Colonic mucosa (tissue), 4 donors: ENCODE measurements at places on chromosomes 3 and 15.

GRCh38 chr15:35713733-35714132 is 167.8 kb upstream of the DPH6 start:
- no peak for DNase-seq

- no peak for DNase-seq
These were observed 7.3 kb upstream of the HEG1 start for GRCh38 chr3:125062904-125063618.

DNA sequence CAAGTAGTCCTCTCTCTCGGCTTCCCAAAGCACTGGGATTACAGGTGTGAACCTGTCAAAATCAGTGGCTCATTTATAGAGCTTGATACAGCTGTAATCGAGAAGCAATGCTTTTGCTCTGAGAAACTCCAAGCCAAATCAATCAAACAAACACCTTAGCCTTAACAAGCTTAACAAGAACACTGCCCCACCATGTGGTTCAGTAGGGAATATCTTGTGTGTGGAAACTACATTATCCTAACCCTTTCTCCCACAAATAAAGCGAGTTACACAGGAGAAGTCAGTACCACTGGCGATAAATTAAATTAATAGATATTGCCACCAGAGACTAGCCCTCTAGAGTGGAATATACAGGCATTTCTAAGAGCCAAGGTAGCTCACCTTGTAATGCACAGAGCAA is 13.9 kb downstream of the CDAN1 start:
- no peak for DNase-seq

GRCh38 chr3:152556731-152557254 is 278.1 kb upstream of the P2RY1 start:
- DNase-seq, result no peak

DNA sequence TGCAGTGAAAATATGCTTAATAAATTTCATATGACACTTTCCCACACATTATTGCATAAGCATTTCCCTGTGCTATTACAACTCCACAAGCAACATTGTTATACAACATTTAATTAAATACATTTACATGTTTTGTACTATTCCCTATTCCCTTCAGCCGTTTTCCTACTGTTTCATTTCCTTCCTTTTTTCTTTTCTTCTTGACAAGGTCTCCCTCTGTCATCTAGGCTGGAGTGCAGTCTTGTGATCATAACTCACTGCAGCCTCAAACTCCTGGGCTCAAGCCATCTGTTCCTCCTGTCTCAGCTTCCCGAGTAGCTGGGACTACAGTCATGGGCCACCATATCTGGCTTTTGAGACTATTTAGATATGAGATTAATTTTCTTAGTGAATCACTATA is 254.7 kb downstream of the NFKBIZ start:
- no peak for DNase-seq

- no peak for DNase-seq
These were observed 108.7 kb upstream of the ALDH1A3 start for GRCh38 chr15:100770661-100771584.

DNA sequence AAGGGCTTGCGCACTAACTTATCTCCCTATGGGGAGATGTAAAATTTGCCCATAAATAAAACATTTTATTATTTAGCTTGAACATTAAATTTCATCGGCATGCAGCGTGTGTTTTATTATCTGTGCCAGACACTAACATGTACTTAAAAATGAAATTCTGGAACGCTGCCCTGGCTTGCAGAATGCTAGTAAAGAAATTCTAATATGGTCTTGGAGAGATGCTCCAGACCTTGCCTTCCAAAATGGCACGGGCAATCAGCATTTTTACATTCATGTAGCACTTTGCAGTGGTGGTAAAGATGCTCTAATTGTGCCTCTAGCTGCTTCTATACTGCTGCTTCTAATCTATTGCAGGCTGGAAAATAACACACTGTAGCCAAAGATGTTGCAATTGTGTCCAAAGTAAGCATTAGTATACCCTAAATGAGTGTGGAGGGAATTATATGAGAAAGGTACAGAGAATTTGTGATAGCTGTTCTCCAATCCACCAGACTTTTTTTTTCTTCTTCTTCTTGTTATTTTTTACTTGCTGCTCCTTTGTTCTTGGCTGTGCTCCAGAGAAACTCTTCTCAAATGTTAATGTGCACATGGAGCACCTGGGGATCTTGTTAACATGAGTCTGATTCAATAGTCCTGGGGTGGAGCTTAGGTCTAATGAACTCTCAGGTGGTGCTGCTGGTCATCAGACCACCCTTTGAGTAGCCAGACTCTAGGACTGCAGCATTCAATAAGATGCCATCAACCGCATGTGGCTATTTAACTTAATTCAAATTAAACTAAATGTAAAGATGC is 47.3 kb downstream of the CRABP1 start:
- no peak for DNase-seq

- no peak for DNase-seq
These were observed 109.2 kb downstream of the EPHB1 start for GRCh38 chr3:134904241-134904771.

DNA sequence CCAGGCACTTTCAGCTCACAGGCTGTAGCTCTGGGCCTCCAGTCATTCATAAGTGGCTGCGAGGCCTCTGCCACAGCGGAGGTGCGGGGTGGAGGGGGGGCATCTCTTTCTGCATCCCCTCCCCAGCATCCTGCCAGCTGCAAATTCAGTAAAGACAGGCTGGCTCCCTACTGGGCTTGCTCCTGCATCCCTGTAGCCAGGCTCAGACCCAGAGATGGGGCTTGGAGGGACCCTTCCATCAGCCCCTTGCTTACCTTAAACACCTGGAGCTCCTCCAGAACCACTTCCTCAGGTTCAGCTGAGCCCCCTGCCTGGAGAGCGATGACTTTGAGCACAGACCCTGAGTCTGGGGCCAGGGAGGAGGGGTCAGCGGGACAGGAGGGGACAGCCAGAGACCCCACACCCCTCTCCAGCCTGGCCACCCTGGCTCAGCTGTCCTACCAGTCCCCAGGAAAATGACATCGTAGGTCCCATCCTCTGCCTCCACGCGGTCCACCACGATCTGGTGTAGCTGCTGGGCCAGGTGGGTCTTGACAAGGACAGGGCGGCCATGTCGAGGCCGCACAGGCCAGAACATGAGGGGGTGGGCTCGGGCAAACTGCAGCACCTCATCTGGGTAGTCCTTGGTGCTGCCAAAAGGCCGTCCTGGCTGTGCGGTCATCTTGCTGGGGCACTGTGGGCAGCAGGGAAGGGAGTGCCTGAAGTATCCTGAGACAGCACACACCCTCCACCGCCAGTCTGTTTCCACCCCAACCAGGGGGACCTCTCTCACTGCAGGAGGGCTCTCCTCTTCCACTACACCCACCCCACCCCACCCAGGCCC is 5.3 kb downstream of the SEMA3G start:
- DNase-seq, result no peak

- no peak for DNase-seq
These were observed 169.7 kb upstream of the AGTR1 start for GRCh38 chr3:148528024-148528423.

GRCh38 chr3:134803051-134803505 is 8.0 kb downstream of the EPHB1 start:
- DNase-seq, result no peak

- no peak for DNase-seq
These were observed 460.8 kb upstream of the CFAP20DC start for GRCh38 chr3:59510576-59510975.

GRCh38 chr3:72437661-72438406 is 410.4 kb downstream of the SHQ1 start:
- DNase-seq, result no peak

DNA sequence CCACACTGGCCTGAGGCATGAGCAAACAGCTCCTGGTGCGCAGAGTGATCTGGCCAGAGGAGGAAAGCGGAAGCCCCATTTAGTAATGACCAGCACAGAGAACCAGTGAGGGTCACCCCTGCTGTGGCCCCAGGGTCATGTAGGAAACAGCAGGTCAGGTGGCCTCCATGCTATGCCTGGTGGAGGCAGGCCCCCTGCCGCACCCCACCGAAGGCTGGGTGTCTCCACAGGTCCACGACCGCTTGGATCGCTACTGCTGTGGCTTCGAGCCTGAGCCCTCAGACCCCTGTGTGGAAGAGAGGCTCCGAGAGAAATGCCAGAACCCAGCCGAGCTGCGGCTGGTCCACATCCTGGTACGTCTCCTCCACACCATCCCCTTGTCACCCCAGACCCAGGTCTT is 52.6 kb downstream of the POMGNT2 start:
- DNase-seq, result no peak

DNA sequence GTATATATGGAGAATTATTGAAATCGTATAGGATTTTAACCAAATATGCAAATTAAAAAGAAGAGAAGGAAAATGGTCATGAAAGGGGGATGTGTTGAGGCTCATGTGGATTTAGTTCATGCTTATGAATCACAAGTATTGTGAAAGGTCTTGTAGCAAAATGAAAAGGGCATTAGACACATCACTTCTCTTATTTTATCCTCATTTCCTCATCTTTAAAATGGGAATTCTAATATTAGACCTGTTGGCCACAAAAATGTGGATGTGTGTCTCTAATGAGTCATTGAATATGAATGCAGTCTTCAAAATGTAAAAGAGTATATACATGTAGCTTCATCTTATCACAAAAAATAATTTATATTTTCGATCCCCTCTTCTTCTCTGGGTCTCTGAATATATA is 14.9 kb upstream of the ALCAM start:
- no peak for DNase-seq

DNA sequence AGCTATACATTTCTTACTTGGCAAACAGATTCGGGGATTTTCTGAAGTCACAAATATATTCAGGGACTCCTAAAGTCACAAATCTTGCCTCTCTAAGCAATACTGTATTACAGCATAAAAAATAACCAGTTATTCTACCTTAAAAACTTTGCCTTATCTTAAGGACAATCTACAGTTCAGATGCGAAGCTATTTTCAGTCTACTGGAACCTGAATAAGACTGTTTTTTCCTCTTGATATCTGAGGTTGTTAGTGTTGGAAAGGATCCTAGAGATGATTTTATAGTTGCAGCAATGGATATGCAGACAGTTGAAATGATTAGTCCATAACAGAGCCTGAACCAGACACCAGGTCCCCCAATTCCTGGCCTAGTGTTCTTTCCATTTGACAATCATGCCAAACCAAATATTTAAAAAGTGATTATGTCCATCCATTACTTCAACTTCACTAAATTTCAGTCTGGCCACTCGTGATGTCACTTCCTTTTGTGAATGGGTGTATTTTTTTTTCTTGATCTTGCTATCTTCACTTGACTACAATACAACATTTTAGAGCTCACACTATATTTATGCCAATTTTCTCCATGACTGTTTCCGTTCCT is 1.8 kb downstream of the HDGFL3 start:
- DNase-seq, result no peak

DNA sequence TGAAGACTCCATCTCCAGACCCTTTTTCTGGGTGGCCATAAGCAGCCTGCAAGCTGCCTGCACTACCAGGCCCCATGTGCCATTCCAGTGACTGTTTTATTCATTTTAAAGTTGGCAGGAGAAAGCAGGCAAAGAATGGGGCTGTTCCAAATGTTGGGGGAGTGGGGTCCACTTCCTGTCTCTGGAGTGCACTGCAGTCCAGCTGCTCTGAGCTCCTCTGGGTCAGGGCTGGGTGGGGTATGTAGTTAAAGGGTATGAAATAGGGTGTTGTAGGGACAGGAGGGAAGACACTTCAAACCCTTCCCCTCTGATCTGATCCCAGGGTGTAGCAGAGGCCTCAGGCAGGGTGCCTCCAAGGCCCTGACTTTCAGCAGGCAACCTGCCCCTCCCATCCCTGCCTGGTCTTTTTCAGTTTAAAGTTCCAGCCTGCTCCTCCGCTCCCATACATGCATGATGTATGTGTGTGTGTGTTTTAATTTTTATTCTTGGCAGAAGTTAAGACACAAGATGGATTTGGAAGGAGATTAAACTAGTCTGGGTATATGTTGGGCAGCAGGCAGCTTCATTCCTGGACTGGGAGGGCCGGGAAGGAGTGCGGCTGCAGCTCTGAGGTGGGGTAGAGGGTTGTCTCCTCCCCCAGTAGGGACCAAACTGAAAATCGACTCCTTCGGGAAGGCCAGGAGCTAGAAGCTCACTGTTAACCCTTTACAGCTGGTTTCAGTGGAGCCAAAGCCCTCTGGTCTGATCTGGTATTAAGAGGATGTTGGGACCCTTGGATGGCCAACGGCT is 17.3 kb downstream of the BOC start:
- DNase-seq, result no peak

DNA sequence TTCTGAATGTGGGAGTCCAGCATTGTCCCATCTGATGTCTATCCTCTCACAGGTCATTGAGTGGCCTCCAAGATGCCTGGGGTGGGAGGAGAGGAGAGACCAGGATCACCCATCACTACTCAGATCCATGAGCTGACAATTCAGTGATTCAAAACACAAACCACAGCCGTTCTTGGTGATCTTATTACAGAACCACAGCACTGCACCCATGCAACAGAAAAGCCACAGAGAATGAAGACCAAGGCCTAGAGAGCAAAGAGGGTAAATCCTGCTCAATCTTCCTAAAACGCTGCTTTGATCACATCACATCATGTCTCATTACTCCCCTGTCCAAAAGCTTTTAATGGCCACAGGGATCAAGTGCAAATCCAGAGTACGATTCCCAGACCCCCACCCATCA is 23.5 kb downstream of the ANP32A start:
- no peak for DNase-seq

DNA sequence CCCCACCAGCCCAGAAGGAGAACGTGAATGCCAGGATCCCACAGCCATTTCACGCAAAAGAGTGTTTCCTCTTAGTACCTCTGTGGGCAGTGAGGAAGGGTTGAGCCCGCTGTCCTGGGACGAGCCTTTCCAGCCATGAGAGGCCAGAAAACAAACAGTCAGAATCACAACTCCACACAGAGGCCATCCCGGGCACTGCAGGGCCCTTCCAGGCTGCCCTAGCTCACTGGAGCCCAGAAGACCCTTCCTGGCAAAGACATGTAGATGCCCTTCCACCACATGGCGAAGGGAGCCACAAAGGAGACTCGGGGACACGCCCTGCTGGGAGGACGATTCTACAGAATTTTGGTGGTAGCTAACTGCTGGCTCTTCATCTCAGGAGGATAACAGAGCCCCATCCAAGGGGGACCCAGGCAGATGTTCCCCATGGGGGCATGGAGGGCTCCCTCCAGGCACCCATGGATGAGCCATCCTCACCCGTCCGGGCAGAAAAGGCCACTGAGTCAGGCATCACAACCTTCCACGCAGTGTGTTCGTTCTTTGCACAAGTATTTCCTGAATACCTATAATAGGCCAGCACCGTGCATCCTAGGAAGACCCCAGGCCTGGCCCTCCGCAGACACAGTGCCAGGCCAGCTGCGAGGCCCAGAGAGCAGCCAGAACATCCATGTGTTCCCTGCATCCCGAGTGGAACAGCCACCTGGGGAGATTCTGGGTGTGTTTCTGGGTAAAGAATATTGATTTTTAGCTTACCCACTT is 47.2 kb downstream of the SLC12A8 start:
- no peak for DNase-seq

GRCh38 chr3:117844676-117845075 is 1135.1 kb downstream of the TUSC7 start:
- no peak for DNase-seq

DNA sequence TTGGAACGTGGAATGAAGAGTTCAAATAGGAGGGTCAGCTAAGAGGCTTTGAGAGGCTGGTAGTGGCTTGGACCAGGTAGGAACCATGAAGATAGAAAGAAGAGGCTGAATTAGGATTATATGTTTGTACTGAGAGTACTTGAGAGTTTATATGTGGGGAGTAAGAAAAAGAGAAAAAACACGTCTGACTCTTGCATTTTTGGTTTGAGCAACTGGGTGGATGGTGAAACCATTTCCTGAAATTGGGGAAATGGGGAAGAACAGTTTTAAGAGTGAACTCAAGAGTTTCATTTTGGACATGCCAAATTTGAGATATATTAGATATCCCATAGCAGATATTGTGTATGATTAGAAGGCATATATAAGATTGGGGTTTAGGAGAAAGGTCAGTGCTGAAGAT is 92.9 kb upstream of the TNIK start:
- DNase-seq, result no peak

- no peak for DNase-seq
These were observed 2.8 kb downstream of the GABRA5 start for GRCh38 chr15:26869628-26870027.
